Stimulated activated CD8-positive, alpha-beta memory T cell treated with anti-CD3 and anti-CD28 coated beads, Interleukin-15, amount 100 ng/mL, for 4 hours (primary cell): ENCODE measurements at places on chromosomes 5 and 9.

- no peak for DNase-seq
Measured at GRCh38 chr9:84617411-84618029, 52.0 kb upstream of the NTRK2 start.

- no peak for DNase-seq
Measured at GRCh38 chr5:57324181-57324580, 150.3 kb downstream of the GPBP1 start.

DNA sequence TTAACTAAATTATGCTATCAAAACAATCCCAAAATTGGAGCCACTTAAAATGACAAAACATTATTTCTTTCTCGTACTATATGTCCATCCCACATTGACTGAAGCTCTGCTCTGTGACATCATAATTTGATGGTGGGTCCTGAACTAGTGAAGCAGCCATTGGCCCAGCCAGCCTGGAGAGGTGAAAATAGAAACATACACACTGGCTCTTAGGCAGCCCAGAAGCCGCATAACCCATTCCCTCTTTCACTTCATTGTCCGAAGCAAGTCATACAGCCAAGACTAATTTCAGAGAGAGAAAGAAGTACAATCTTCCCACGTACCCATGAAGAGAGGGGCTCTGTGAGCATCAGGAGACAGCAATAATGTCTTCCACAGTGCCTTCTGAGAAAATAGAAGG, 342.5 kb downstream of the NFIB start:
- DNase-seq, result no peak

DNA sequence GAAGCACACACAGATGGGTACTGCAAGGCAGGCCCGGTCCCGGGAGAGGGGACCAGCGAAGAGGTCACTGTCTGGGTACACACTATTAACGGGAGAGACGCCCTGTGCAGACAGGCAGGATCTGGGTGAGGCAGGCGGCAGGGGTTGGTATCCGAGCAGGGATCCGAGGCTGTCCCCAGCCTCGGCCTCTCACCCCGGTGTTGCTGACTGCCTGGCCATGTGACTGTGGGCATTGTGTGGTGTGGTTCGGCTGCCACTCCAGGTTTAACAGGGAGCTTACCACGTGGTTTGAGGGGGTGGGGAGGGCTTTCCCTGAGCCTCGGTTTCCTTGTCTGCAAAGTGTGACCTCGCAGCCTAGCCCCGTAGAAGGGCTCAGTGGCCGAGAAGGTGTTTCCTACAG, 11.1 kb upstream of the RALGDS start:
- no peak for DNase-seq

DNA sequence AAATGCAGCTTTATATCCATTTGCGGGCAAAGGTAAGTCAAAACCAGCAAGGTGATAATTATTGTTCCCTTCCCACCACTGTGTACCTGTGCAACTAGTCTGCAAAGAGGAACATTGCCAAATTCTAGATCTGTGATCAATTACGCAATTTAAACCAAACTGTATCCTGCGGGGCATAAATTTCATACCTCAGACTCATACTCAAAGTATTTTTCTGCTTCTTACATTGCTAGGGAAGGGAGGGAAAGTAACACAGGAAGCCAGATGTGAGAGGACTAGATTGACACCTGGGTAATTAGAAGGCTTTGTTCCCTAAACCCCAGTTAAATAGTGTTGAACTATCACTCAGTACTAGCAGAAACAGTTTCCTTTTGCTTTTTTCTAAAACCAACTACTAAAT, 240.2 kb upstream of the ZNF608 start:
- no peak for DNase-seq

DNA sequence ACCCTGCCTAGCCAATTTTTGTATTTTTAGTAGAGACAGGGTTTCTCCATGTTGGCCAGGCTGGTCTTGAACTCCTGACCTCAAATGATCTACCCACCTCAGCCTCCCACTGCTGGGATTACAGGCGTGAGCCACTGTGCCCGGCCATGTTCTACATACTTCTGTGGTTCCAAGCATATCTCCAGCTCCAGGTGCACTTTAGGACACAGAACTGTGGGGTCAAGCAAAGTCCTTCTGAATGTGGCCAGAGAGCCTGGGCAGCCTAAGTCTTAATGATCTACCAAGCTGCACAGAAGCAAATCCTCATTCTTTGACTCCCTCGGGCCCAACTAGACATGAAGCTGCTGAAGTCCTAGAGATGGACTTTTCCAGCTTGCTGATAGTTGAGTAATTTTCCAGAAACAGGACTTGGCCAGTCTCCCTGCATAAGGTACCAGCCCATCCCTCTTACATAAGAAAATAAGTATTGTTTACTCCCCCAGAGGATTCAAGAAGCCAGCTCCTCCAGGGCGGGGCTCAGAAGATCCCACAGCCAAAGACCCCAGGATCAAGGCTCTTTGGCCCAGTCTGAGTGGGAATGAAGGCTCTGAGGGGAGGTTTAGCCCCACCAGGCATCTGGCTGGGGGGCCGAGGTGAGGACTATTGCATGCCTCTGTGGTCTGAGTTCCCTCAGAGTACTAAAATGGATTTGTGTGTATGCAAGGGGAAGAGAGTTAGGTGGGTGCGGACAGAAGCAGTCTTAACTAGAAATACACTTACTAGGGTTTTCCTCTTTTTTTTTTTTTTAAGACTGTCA, 8.7 kb downstream of the CLTB start:
- no peak for DNase-seq

GRCh38 chr9:88045686-88046085, 71.4 kb upstream of the CDK20 start:
- DNase-seq, result no peak

DNA sequence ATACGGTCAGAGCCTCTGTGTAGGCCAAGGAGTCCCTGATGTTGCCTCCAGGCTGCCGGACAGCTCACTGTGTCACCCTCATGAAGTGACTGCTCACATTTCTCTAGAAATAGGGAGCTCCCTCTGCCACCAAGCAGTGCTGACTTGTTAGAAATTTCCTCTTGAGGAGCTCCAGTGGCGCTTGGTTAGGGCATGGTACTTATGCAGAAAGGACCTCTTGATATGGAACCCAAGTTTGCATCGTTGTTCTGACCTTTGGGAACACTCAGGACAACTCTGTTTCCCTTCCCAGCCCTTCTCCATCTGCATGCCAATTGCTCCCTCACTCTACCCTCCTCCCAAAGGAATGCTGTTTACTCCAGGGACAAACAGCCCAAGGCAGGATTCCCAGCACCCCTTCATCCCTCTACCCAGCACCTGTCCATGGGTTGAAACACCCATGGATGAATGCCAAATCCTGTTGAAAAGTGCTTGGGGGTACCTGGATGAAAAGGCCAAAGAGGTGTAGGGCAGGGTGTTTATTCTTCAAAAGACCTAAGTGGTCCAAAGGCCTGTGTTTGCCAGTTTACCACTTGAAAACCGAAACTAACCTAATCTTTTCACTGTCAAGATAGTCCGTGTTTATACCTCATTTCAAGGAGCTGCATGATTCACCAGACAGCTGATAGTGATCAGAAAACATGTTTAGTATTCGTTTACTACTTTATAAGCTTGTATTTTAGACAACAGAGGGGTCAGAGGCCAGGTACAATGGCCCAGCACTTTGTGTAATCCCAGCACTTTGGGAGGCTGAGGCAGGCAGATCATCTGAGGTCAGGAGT, 51.1 kb downstream of the KLF4 start:
- DNase-seq, result no peak
